ENCODE measurements at places on chromosomes 13 and 19. TPM values are rescaled to one million over a fixed set of nuclear protein-coding genes. Genes with fewer than 3 reads are reported as not detected.

NLRP13 gene
- total RNA-seq: not detected

SUGP1 gene
- total RNA-seq: 44.3 TPM

LIG1 gene
- 16.0 TPM for total RNA-seq

MAP1S gene
- 53.6 TPM for total RNA-seq

DNA sequence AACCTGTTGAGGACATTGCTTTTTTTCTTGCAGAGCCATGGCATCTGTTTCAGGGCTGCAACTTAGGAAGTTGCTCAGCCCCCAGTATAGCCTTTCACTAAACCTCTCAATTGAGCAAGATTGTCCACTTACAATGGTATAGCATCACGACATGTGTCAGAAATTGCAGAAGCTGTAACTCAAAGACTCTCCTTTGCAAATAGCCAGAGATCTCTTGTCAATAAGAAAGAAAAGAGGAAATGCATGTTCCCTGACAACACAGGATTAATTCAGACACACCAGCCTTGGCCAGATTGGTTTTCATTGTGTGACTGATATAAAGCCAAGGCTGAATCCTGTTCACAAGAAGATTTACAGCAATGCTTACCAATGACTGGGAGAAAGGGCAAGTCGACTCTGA is 38.7 kb upstream of the CYSLTR2 start:
- H3K4me3 ChIP-seq: no peak overlapping the region
- no peak for DNase-seq
- no peaks in the 10 kb centered on the region for H3K4me1 ChIP-seq
- no peak overlapping the region for H3K27ac ChIP-seq
- no peaks in the 10 kb centered on the region for H3K27me3 ChIP-seq

DNA sequence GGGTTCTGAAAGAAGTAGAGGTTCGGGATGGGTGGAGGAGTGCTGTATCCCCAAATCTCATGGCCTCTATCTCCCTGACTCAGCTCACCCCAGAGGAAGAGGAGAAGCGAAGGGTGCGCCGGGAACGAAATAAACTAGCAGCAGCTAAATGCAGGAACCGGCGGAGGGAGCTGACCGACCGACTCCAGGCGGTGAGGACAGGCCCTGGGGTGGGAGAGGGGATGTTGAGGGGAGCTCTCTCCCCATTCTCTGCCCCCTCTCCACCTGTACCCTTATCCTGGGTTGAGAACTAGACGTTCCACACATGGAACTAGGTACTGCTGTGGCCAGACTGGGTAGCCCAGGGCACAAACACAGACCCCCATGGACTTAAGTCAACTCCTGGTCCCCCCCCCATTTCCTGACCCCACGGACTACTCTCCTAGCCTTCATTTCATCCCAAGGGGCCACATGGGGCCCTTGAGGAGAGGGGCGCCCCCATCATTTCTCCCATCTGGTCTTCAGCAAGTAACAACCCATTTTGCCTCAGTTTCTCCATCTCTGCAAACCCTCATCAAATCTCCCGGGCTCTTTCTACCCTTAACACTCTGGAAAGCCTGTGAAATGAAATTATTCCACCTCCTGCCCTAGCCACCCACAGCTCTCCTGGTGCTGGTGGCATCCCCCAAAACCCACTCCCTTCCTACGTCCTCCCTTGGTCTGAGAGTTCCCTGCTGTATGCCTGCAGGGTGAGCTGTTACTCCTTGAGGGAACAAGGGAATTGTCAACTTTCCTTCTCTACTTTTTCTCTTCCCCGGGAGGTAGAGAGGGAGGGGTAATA is 3.5 kb downstream of the FOSB start:
- no peak overlapping the region for H3K4me3 ChIP-seq
- DNase-seq: peak; percentile 84

- H3K36me3 ChIP-seq: no peaks in the 10 kb centered on the region
- no peak for DNase-seq
- no peak overlapping the region for H3K4me3 ChIP-seq
- H3K27me3 ChIP-seq: no peaks in the 10 kb centered on the region
- peaks cover 5% of the 10 kb centered on the region for H3K4me1 ChIP-seq
Observed at GRCh38 chr13:39401756-39402155, 201.2 kb downstream of the LHFPL6 start.

GRCh38 chr13:24353736-24354135 is 44.4 kb downstream of the C1QTNF9 start:
- no peaks in the 10 kb centered on the region for H3K4me1 ChIP-seq
- H3K27ac ChIP-seq: no peak overlapping the region
- DNase-seq: no peak
- H3K36me3 ChIP-seq: no peaks in the 10 kb centered on the region
- H3K4me3 ChIP-seq: no peak overlapping the region
- no peaks in the 10 kb centered on the region for H3K27me3 ChIP-seq

DNA sequence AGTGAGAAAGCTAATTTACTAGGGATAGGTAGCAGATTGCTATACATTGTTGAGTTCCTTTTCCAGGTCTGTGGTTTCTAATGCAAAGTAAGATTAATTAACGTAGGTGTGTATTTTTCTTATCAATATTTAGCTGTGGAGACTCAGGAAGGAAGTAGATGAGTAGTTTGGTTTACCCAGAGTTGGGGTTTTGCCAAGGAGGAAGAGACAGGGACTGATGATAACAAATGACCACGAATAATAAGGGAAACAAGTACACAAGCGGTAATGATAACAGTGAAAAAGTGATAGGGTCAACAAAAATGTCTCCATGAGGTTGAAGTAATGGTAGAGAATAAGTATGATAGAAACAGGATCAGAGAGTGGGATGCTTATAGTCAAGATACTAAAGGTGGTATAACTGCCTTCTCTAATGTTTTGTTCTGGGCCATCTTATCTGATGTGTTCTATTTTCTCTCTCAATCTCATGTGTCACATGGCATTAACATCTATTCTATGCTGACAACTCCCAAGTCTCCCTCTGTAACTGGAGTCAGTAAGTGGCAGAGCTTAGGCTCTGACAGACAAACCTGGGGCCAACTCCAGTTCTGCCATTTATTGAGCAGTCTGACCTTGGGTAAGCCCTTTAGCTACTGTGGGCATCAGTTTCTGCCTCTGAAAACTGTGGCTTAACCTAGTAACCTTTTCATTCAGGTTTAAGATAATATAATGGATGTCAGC is 8.8 kb downstream of the OBI1 start:
- H3K27ac ChIP-seq: no peak overlapping the region
- H3K4me3 ChIP-seq: no peak overlapping the region
- no peaks in the 10 kb centered on the region for H3K4me1 ChIP-seq

GRCh38 chr19:43623889-43624670 is 4.7 kb upstream of the ZNF428 start:
- H3K36me3 ChIP-seq: no peaks in the 10 kb centered on the region
- no peak for DNase-seq
- no peak overlapping the region for H3K27ac ChIP-seq
- no peaks in the 10 kb centered on the region for H3K27me3 ChIP-seq
- no peak overlapping the region for H3K4me3 ChIP-seq

GRCh38 chr19:48553676-48554384 is 1.9 kb downstream of the SULT2B1 start:
- no peaks in the 10 kb centered on the region for H3K27me3 ChIP-seq
- no peak for DNase-seq
- H3K27ac ChIP-seq: no peak overlapping the region
- H3K4me1 ChIP-seq: no peaks in the 10 kb centered on the region
- H3K4me3 ChIP-seq: no peak overlapping the region
- H3K36me3 ChIP-seq: no peaks in the 10 kb centered on the region

GRCh38 chr19:54209058-54209810 is 8.6 kb downstream of the RPS9 start:
- H3K36me3 ChIP-seq: no peaks in the 10 kb centered on the region
- no peak overlapping the region for H3K4me3 ChIP-seq
- no peaks in the 10 kb centered on the region for H3K4me1 ChIP-seq
- H3K27me3 ChIP-seq: no peaks in the 10 kb centered on the region
- peak overlapping the region; percentile 16 for H3K27ac ChIP-seq

DNA sequence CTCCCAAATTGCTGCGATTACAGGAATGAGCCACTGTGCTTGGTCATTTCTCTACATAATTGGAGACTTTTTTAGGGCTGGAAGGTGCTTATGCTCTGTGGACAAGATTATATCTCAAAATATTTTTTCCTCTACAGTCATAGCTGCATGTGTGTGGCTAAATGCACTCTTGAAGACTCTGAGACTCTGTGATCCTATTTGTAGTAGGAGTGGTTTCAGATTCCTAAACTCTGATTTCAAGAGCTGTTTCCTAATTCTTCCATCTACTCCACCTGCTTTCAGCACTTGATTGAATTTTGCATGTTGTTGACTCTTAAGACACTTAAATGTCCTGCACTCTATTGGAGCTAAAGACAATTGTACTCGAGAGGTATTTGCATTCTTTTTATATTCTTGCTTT is 78.0 kb downstream of the KLF5 start:
- no peaks in the 10 kb centered on the region for H3K27me3 ChIP-seq
- no peak for DNase-seq
- no peak overlapping the region for H3K4me3 ChIP-seq
- H3K36me3 ChIP-seq: no peaks in the 10 kb centered on the region
- no peak overlapping the region for H3K27ac ChIP-seq
- H3K4me1 ChIP-seq: no peaks in the 10 kb centered on the region

GRCh38 chr19:40507892-40508291 is 41.1 kb downstream of the SPTBN4 start:
- no peaks in the 10 kb centered on the region for H3K27me3 ChIP-seq
- no peaks in the 10 kb centered on the region for H3K4me1 ChIP-seq
- no peak for DNase-seq
- no peak overlapping the region for H3K4me3 ChIP-seq
- no peak overlapping the region for H3K27ac ChIP-seq

DNA sequence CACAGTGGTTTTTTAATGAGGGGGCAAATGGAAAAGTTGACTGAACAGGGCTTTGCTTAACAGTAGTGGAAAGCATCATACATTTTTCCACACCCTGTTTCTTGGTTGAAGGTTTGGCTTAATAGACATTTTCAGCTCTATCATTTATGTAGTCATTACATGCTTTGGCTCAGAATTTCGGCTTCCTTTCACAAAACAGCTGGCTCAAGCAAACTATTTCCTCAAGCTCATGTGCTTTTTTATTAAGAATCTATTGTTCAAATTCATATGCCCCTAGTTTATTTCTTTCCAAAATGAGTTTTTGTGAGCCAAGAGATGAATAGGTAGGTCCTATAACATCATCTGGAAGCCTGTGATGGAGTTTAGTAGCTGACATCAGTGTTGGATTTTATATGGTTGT is 113.8 kb downstream of the SLITRK6 start:
- no peak overlapping the region for H3K27ac ChIP-seq
- H3K4me3 ChIP-seq: no peak overlapping the region
- no peaks in the 10 kb centered on the region for H3K36me3 ChIP-seq
- no peak for DNase-seq
- H3K4me1 ChIP-seq: no peaks in the 10 kb centered on the region

- no peak overlapping the region for H3K4me3 ChIP-seq
- H3K27ac ChIP-seq: no peak overlapping the region
- no peaks in the 10 kb centered on the region for H3K4me1 ChIP-seq
- no peaks in the 10 kb centered on the region for H3K36me3 ChIP-seq
- H3K27me3 ChIP-seq: no peaks in the 10 kb centered on the region
Observed at GRCh38 chr13:93080587-93080986, 146.0 kb upstream of the GPC6 start.

- no peaks in the 10 kb centered on the region for H3K27me3 ChIP-seq
- no peak for DNase-seq
- H3K4me1 ChIP-seq: no peaks in the 10 kb centered on the region
- no peaks in the 10 kb centered on the region for H3K36me3 ChIP-seq
- H3K27ac ChIP-seq: no peak overlapping the region
Observed at GRCh38 chr13:44978328-44978727, 10.9 kb downstream of the NUFIP1 start.

GRCh38 chr13:41680900-41681299 is 223.6 kb downstream of the RGCC start:
- no peaks in the 10 kb centered on the region for H3K27me3 ChIP-seq
- no peaks in the 10 kb centered on the region for H3K36me3 ChIP-seq
